ENCODE measurements at places on chromosomes 1 and 21. TPM values are rescaled to one million over a fixed set of nuclear protein-coding genes. Genes with fewer than 3 reads are reported as not detected.

DNA sequence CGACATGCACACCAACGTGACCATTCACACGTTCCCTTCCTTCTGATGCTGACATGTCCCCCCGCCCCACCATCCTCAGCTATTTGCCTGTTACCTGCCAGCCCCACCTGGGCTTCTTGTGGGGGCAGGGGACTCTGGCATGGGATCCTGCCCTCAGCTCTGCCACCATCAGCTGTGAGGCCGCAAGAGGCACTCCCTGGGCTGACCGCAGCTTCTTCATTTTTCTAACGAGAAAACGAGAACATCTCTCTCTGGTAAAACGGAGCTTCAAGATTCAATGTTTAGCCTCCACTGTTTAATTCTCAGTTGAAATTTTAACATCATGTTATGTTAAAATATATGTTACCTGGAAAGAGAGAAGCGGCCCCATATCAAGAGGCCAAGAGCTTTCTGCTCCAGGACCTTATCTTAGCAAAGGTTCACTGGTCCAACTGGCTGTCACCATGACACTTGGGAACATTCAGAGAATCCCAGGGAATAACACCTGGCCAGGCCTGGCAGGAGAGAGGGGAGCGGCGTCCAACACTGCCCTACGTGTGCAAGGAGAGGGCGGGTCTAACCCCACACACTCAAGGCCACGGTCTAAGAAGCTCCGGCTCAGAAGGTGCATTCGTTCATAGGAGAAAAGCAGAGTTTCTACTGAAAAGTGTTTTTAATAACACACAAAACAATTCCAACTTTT is 51.3 kb downstream of the HLCS start:
- H3K27ac ChIP-seq = no peak overlapping the region
- no peaks in the 10 kb centered on the region for H3K27me3 ChIP-seq
- no peaks in the 10 kb centered on the region for H3K36me3 ChIP-seq
- no peak for DNase-seq
- H3K4me1 ChIP-seq = no peaks in the 10 kb centered on the region
- no peak overlapping the region for H3K4me3 ChIP-seq

The WNT3A gene
- total RNA-seq = not detected

GRCh38 chr1:203208181-203208580 is 21.3 kb downstream of the CHIT1 start:
- no peaks in the 10 kb centered on the region for H3K27me3 ChIP-seq
- H3K27ac ChIP-seq = no peak overlapping the region
- H3K4me1 ChIP-seq = no peaks in the 10 kb centered on the region
- H3K4me3 ChIP-seq = no peak overlapping the region

The VASH2 gene
- total RNA-seq = 0.25 TPM

GRCh38 chr1:170700842-170701615 is 37.1 kb downstream of the PRRX1 start:
- no peak overlapping the region for H3K27ac ChIP-seq
- no peaks in the 10 kb centered on the region for H3K4me1 ChIP-seq
- DNase-seq = no peak
- H3K36me3 ChIP-seq = no peaks in the 10 kb centered on the region

DNA sequence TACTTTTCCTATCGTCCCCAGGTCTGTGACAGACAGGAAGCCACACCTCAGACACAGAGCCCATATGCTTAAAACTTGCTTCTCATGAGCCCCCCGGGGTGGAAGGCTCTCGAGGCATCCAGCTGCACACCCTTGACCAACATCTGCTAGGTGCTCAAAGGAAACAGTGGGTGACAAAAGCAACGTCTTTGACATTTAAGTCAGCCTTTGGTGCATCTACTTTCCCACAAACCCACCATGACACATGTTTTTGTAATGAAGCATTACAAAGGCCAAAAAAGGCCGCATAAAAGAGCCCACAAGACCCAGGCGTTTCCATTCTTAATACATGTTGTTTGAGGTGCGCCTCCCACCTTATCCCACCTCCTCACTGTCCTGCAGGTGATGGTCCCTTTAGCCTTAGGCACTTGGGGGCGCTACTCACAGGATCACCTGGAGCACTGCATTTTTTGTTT is 11.8 kb upstream of the FASLG start:
- no peaks in the 10 kb centered on the region for H3K27me3 ChIP-seq
- H3K4me1 ChIP-seq = no peaks in the 10 kb centered on the region
- H3K4me3 ChIP-seq = no peak overlapping the region
- DNase-seq = no peak

All from adrenal gland (tissue), 19 donors.